Stimulated activated CD8-positive, alpha-beta memory T cell treated with anti-CD3 and anti-CD28 coated beads, Interleukin-4, amount 100 ng/mL, for 4 hours (primary cell): ENCODE measurements at places on chromosomes 2 and 18.

- DNase-seq = no peak
These were observed 105.1 kb downstream of the NUP35 start for GRCh38 chr2:183229386-183229785.

- DNase-seq = no peak
These were observed 58.7 kb downstream of the PAX3 start for GRCh38 chr2:222239945-222240675.

- DNase-seq = no peak
These were observed 77.5 kb upstream of the ITPRID2 start for GRCh38 chr2:181814057-181814491.

DNA sequence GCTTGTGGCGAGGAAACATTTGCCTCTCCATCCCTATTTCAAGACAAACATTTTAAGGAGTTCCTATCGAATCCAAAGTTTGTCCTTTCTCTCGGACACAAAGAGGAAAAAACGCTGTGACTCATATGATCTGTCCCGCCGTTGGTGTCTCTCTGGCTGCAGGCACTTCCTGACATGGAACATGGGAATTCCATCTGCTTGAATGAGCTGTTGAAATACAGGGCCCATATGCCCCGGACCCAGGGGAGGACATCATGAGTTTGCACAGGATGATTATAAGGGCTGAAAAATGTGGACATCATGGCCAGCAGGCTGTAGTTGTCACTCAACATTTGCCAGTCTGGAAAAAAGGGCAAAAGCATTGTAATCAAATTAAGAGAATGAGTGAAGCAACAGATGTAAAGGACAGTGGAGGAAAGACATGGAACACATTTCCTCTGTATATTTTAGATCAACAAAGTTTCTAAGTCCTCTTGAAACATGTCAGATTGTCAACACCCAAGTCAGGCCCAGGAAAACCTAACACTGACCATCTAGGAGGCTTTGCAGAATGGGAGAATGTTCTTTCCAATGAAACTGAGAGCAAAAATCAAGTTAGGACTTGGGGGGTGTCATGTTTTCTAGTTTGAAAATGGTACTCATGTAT is 103.2 kb upstream of the SMIM21 start:
- no peak for DNase-seq

GRCh38 chr18:2114765-2115164 is 456.5 kb downstream of the METTL4 start:
- DNase-seq = no peak

GRCh38 chr2:37654419-37654818 is 17.0 kb downstream of the CDC42EP3 start:
- DNase-seq = no peak

- DNase-seq = no peak
These were observed 18.2 kb downstream of the PTPRM start for GRCh38 chr18:7585276-7585670.

- no peak for DNase-seq
These were observed 4.3 kb downstream of the AOX1 start for GRCh38 chr2:200590090-200590489.

DNA sequence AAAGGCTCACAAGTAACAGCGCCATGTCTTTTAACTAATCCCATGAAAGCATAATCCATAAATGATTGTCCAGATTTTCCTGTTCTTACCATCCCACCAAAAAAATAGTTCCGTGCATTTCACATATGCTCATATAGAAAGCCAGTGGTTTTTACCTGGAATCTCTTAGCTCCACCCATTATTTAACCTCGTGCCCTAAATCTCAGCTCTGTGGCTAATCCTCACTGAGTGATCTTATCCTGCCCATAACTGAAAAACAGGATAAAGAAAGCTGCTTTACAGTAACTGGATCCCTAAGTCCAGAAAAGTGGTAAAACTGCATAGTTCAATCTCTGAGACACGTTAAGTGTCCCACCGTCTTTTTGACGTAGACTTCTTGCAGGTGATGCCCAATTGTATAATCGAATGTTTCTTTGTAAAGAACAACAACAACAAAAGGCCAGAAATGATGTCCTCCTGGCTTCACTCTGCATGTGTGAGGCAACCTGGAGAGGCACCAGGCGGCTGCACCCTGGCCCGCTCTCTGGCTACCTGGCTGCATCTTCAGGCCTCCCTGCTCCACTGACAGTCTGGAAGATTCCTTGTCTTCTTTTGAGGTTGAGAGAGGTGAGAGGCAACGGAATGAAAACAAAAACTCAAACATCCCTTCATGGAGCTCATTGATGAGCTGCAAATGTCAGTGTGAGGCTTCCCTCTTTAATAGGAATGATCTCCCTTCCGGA is 38.6 kb downstream of the FEZ2 start:
- DNase-seq = no peak

- DNase-seq = no peak
These were observed 155.3 kb downstream of the BAZ2B start for GRCh38 chr2:159461076-159461475.

DNA sequence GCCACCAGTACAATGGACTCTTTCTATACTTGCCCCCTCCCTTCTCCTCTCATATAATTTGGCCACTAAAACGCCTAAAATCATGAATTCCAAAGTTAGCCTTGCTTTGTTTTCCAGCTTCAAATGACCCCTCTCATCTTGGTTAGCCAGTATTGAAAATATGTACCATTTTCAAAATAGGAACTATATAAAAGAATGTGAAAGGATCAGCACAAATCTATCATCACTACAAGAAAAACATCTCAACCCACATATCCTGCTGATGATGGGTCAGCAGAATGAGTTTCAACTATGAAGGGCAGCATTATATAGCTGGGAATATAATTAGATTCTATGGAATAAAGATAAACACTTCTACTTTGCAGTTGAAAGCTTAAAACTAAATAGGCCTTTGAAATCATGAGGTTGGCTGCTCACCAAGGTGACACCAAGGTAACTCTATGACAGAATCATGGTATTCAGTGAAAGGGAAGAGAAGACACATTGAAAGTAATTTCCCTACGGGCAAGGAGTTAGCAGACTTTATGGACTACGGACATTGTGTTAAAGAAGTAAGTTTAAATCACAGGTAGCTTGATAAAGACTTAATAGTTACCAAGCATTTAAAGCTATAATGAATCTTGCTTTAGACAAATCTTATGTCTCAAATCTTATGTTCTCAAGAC is 873.0 kb downstream of the CPS1 start:
- DNase-seq = no peak

GRCh38 chr18:9700261-9700796 is 7.8 kb upstream of the RAB31 start:
- DNase-seq = no peak

- DNase-seq = no peak
These were observed 45.6 kb upstream of the ITGAV start for GRCh38 chr2:186544255-186544675.

- no peak for DNase-seq
These were observed 463 bp upstream of the DNAJB2 start for GRCh38 chr2:219278655-219279150.

DNA sequence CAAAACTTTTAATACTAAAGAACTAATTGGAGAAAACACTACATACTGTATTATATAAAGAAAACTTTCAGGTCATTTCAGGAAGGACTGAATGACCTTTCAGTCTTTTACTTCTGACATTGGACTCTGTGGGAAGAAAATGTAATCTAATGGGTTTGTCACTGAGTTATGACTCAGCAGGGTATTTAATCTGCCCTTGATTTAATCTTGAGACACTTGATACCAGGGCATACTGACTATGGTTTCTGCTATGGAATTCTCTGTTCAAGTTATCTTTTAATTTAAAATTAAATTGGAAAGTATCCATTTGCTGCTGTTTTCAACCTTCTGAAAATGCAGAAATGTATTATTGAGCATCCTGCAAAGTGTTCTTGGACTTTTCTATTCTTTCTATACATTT is 354.2 kb upstream of the GALNT5 start:
- no peak for DNase-seq

- DNase-seq = no peak
These were observed 12.6 kb downstream of the MC5R start for GRCh38 chr18:13836559-13836958.

GRCh38 chr18:54734059-54734458 is 94.2 kb upstream of the RAB27B start:
- no peak for DNase-seq

DNA sequence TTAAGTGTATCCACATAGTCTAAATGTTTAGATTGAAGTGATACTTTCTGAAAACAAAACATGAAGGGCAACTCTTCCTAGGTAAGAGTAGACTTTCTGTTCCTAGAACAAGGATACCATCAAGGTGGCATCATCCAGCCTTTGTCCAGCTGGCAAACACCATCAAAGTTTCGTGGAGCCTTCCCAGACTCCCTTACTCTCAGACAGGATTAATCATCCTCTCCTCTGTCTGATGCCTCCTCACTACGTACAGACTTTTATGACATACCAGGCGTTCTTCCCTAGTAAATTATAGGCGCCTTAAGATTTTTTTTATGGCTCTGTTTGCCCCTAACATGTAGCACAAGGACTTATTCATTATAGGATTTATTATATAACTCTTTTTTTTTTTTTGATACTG is 29.4 kb upstream of the ASNSD1 start:
- no peak for DNase-seq
